SJSA1 (cell line): ENCODE measurements at places on chromosomes 6 and 20. TPM values are rescaled to one million over a fixed set of nuclear protein-coding genes. Genes with fewer than 3 reads are reported as not detected.

The KHDC1 gene
- total RNA-seq = 0.66 and 2.2 TPM in 2 replicates

The OR2J2 gene
- not detected in 2 replicates for total RNA-seq

The BMP6 gene
- total RNA-seq = 1.4 and 1.7 TPM in 2 replicates

The CGAS gene
- 0.05 TPM in 1 of 2 replicates, not detected in the other for total RNA-seq

The EMILIN3 gene
- not detected in 2 replicates for total RNA-seq

The LINC00237 gene
- total RNA-seq = not detected in 2 replicates

The SCUBE3 gene
- total RNA-seq = 2.6 and 4.7 TPM in 2 replicates

The NOTCH4 gene
- total RNA-seq = 1.6 and 2.0 TPM in 2 replicates

The MYBL2 gene
- 73.6 and 80.8 TPM in 2 replicates for total RNA-seq

The PTGIS gene
- not detected in 2 replicates for total RNA-seq

The COL9A3 gene
- not detected in 2 replicates for total RNA-seq

The TAGAP gene
- 5.7 and 8.4 TPM in 2 replicates for total RNA-seq

The VGLL2 gene
- total RNA-seq = 0.05 TPM in 1 of 2 replicates, not detected in the other

The MUCL3 gene
- not detected in 2 replicates for total RNA-seq

The OR2B6 gene
- not detected in 2 replicates for total RNA-seq

The TDRD6 gene
- total RNA-seq = not detected in 2 replicates

The CYP21A2 gene
- not detected in 2 replicates for total RNA-seq

The SDCBP2 gene
- total RNA-seq = 1.2 and 1.4 TPM in 2 replicates

The FAM83D gene
- total RNA-seq = 71.4 and 85.6 TPM in 2 replicates

The PRRT1 gene
- not detected in 2 replicates for total RNA-seq

The DIDO1 gene
- total RNA-seq = 42.9 and 50.4 TPM in 2 replicates

The MATN4 gene
- total RNA-seq = 0.50 TPM in 1 of 2 replicates, not detected in the other

The PPP1R10 gene
- total RNA-seq = 16.8 and 21.0 TPM in 2 replicates

The NKX2-4 gene
- total RNA-seq = 21.4 and 23.9 TPM in 2 replicates

The DSP gene
- total RNA-seq = 0.08 TPM in 1 of 2 replicates, not detected in the other

The IL17F gene
- not detected in 2 replicates for total RNA-seq

The PAK5 gene
- total RNA-seq = not detected in 2 replicates

The SYTL3 gene
- 14.7 and 17.5 TPM in 2 replicates for total RNA-seq

The SCRT2 gene
- not detected in 2 replicates for total RNA-seq

The TBX18 gene
- 17.5 and 35.1 TPM in 2 replicates for total RNA-seq

The SCGN gene
- not detected in 2 replicates for total RNA-seq

The C20orf144 gene
- total RNA-seq = 0.18 TPM in 1 of 2 replicates, not detected in the other

The MRAP2 gene
- total RNA-seq = not detected in 2 replicates
